ENCODE measurements at places on chromosomes 5 and 9. TPM values are rescaled to one million over a fixed set of nuclear protein-coding genes. Genes with fewer than 3 reads are reported as not detected.

GRCh38 chr5:112787896-112788295 lies 50.2 kb downstream of the APC start:
- DNase-seq: no peak

The SLC46A2 gene
- polyA plus RNA-seq: not detected

The GLDC gene
- 0.39 TPM for polyA plus RNA-seq

DNA sequence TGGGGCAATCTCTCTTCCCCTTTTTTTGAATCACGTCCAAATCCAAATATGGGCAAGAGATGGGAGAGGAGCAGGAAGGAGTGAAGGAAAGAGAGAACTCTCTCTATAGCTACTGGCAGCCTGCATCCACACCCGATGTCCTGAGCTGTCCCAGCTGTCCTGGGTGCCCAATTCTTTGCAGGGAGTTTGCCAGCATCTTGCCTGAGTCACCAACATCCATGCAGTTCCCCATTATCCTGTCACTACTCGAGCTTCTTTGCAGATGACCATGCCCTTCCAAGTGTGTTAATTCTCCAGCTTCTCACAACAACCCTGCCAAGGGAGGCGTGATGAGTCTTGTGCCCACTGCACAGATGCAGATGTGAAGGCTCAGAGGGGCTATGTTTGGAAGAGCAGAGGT lies 127.1 kb downstream of the NSG2 start:
- no peak for DNase-seq

The BNC2 gene
- polyA plus RNA-seq: 8.0 TPM

DNA sequence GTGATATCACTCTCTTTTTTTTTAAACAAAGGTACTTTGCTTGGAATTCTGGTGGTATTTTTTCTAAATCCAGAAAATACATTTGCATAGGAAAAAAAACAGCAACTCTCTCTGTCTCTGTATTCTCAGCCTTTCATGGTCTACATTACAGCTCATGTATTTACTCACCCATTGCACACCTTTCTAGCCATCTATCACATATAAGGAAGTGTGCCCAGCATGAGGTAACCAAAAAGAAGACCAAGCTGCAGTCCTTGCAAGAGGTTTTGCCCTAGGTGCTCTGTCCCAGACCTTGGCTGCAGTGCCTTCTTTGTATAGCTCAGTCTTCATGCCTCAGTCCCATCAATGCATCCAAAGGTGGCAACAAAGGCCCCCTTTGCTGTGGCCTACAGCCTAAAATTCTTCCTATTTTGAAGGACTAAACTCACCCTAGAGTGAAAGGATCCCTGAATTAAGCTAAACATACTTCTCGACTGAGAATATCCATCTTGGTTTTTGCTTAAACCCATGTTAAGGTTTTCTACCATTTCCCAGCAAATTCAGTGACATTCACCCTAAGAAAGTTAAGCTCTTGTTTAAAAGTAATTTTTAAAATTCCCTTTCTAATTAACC lies 446.4 kb downstream of the KIF4B start:
- DNase-seq: no peak

DNA sequence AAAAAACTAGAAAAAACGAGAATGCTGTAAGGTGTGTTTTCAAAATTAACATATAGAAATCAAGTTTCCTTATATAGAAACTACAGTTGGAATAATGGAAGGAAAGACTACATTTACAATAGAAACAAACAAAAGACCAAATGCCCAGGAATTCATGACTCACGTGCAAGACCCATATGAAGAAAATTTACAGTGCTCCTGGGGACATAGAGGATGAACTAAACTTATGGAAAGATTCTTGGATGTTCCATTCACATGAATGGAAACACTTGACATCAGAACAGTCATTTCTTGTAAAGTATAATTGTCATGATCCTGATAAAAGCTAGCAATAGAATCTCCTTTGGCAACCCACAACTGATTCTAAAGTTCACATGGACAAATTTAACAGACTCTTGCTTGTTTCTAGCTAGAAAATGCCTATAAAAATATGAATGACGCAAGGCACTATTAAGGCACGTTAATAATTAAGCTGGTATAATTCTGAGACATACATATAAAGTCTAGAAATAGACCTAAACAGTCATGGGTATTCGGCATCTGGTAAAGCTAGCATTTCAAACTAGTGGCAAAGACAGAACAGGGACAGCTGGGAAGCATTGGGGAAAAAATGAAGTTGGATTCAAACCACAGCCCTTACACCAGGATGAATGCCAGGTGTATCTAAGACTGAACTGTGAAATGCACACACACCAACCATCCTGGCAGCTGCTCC lies 5.1 kb upstream of the ZFP62 start:
- peak; percentile 46 for DNase-seq

DNA sequence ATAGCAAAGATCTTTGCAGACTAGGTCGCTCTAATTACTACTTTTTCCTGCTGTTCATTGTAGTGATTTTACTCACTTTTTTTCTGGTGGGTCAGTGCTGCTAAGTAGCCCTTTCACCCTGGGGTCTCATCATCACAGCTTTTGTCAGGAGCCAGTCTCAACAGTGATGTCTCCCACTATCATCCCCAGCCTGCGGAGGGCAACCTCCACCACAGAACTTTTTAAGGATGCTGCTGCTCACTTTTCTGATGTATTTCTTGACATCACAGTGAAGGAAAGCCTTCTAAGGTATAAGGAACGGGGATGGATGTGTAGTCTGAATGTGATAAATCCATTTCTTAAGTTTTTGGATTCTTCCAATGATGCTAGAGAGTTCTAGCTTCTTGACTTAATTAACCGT lies 242.5 kb upstream of the RIOK2 start:
- no peak for DNase-seq

- DNase-seq: no peak
Observed at GRCh38 chr9:92974761-92975755, 27.7 kb downstream of the FGD3 start.

- no peak for DNase-seq
Observed at GRCh38 chr9:122372856-122373845, 2.3 kb downstream of the PTGS1 start.

GRCh38 chr5:65144136-65144871 lies 337.4 kb downstream of the ADAMTS6 start:
- no peak for DNase-seq

The ZNF366 gene
- polyA plus RNA-seq: 2.4 TPM

GRCh38 chr5:160278343-160278742 lies 34.0 kb downstream of the CCNJL start:
- DNase-seq: no peak

The CPEB4 gene
- polyA plus RNA-seq: 13.5 TPM

GRCh38 chr5:175821790-175822211 lies 49.6 kb upstream of the CPLX2 start:
- no peak for DNase-seq

The FOXD4L5 gene
- polyA plus RNA-seq: 1.4 TPM

GRCh38 chr9:79143211-79143610 lies 428.6 kb upstream of the TLE4 start:
- DNase-seq: no peak

DNA sequence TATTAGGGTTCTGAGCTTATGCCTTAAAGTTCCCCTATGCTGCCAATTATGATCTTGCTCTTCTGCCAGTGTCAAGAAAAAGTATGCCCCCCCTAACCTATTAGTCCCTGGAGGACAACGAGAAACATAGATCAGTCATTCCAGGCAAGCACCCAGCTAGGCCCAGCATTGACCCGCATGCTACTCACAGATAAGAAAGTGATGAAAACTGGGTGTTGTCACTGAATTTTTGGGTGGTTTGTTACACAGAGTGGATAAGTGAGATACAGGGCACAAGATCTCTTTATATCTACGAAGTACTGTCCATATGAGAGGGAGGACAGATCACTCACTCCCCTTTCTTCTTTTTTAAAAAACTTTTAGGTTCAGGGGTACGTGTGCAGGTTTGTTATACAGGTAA lies 6.4 kb upstream of the TEX48 start:
- no peak for DNase-seq

GRCh38 chr9:80932947-80933780 lies 756.2 kb downstream of the TLE1 start:
- no peak for DNase-seq

The RANBP3L gene
- polyA plus RNA-seq: 0.33 TPM

GRCh38 chr5:77946381-77947040 lies 170.4 kb upstream of the TBCA start:
- DNase-seq: no peak

DNA sequence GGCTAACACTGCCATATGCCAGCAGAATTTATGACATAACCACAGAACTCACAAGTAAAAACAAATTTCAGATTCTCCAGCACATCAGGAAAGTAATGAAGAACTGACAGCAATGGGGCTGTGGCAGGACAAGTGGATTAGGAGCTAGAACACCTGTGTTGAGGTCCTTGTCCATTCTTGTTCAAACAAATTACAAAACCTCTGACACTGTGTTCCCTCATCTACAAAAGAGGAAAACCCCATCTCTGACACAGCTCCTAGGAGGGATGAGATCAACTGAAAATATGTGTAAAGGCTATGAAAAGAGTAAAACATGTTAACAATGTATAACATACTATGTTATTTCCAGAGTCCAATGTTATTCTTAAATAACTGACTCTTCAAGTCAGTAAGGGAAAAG lies 23.5 kb downstream of the ELP1 start:
- DNase-seq: no peak

DNA sequence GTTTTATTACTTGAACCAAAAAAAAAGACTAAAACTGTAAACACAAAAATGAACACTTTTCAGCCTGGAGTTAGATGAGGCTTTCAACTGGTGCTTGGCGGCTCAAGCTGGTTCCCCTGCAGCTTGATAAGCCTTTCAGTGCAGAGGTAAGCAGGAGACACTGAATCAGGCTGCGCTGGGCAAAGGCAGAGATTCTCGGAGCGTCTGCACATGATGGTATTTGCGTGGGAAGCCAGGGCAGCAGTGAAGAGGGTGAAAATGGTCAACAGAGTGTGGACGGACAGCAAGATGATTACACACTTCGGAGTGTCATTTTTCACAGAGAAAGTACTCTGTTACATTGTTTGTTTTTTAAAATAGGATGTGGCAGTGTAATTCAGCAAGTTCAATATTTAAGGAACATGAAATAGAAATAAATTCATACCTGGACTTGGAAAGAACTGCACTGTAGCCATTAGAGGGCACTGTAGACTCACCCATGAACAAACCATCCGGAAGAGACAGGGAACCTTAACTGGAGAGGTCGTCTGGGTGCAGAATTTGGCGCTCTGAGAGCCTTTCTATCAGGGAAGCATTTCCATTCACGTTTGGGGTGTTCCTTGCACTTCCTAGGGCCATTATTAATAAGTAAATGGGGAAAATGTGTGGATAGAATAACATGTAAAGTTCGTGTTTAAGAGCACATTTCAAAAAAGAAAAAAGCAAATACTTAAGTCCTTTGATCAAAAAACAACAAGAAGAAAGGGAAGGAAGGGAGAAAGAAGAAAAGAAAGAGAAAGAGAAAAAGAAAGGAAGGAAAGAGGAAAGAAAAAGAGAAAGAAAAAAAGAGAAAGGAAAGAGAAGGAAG lies 69.8 kb downstream of the ICE1 start:
- DNase-seq: peak; percentile 32

DNA sequence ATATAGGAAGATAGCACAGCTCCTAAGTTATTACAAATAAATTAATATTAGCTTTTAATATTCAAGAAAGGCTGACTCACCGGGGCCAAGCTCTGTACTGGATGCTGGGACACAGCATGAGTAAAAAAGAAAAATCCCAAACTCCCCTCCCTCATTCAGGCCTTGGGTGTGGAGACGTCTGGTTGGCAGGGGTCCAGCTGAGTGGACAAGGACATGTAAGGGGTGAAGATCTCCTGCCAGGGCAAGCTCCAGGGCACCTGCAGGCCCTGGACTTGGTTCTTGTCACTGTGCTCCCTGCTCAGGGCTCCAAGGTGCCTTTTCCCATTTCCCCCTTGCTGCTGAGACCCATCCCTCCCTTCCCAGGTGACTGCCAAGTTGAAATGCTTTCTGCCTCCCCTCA lies 388.5 kb downstream of the ENC1 start:
- DNase-seq: no peak

The AQP7 gene
- polyA plus RNA-seq: 2.4 TPM

DNA sequence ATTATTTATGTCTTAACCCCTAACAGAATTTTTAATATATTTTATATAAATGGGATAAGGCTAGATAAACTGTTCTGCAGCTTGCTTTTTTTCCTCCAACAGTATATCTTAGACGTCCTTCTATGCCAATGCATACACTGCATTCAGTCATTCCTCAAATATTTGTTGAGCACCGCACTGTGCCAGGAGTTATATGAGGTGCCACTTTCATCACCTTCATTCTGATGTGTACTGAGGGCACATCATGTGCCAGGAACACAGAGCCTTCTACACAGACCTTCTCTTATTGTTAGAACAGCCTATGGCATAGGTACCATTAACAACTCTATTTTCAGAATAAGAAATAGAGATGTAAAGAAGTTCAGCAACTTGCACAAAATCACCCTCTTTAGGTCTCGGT lies 570.1 kb downstream of the CDK5RAP2 start:
- no peak for DNase-seq

- no peak for DNase-seq
Observed at GRCh38 chr5:143636931-143637528, 174.9 kb upstream of the HMHB1 start.

- DNase-seq: no peak
Observed at GRCh38 chr5:157543825-157544622, 31.6 kb downstream of the ADAM19 start.

DNA sequence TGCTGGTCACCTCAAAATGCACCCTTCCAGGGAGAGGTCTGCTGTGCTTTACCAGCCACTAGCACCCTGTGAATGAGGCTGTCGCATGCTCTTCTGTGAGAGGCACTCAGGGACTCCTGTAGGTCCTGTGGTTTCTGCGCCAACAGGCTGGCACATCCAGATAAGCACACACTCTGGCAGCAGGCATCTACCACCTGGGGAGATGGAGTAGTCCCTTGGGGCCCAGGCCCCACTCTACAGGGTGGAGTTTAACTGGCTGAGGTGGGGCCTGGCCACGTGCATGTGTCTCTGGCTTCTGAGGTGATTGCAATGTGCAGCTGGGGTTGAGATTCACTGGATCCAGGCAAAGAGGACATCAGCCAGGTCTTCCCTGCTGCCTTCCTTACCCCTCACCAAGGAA lies 32.3 kb downstream of the TMEM174 start:
- DNase-seq: no peak

GRCh38 chr5:111735583-111736270 lies 21.3 kb downstream of the NREP start:
- no peak for DNase-seq

The TEX48 gene
- polyA plus RNA-seq: not detected
